ENCODE measurements at places on chromosomes 16 and 17.
A peak's percentile ranks its signal among the peaks of the same experiment; 100 is the strongest.

- peak; percentile 44 for DNase-seq
Measured at GRCh38 chr16:28549301-28549899, 4.3 kb upstream of the SGF29 start.

DNA sequence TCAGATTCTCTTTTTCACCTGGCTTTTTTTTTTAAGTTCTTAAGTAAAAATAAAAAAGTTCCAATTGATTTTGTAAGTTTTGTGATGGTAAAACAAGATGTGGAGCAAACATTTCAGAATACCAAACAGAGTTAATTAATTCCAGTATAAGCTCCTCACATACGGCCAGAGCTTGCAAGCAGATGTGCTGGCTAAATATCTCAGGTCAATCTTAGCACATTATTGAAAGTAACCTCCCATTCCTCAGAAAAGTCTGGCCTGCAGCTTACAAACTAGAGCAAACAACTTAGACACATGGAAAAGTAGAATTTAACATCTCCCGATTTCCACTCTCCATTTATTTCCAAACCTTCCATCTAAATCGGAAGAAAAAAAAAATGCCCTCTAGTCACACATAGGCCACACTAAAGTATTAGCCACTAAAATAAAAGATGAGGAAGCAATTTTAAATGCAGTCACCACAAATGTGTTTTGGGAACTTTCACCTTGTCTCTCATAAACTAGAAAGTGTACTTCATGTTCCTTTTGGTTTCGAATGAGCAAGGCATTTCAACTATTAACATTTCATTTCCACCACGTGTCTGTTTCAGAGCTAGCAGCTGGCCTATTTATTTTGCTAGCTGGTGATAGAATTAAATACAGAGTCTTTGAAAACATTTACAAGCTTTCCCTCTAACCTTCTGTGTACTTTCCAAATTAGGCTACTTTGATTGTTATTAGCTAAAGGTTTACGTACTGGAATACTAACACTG, 143.3 kb downstream of the STX8 start:
- DNase-seq = no peak

- DNase-seq = no peak
Measured at GRCh38 chr17:76440751-76441362, 12.1 kb downstream of the UBE2O start.

DNA sequence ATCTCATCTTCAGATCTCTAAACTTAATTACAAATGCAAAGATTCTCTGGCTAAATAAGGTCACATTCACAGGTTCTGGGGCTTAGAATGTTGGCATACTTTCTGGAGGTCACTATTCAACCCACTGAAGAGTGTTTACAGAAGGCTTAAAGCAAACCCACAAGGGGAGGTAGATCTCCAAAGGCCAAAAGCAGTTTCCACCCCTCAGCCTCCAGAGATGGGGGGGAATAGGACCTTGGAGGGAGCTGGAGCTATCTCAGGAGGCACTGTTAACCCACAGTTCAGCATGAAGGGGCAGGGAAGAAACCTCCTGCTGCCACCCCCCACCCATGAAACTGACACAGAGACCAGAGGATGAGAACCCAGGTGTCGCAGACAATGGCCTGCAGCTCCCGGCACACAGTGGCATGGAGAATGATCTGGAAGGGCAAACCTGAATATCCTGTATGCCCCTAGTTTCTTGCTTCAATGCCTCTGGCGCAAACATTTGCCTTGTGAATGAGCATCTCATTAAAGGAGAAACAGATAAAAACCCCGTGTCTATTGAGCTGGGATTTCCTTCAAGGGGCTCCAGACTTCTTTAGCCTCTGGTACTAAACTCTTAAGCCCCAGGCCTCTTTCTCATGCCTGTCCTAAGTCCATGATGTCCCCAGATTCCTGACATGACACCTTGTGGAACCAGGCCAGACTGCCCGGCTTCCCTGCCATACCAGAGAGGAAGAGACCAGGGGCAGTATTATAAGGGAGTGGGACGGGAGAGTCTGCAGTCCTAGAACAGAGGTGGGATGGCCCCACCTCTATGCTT, 103.1 kb upstream of the CDH5 start:
- DNase-seq = no peak

- no peak for DNase-seq
Measured at GRCh38 chr17:20273741-20274500, 193.4 kb downstream of the LGALS9B start.

GRCh38 chr17:45751466-45751865, 32.7 kb upstream of the CRHR1 start:
- no peak for DNase-seq

DNA sequence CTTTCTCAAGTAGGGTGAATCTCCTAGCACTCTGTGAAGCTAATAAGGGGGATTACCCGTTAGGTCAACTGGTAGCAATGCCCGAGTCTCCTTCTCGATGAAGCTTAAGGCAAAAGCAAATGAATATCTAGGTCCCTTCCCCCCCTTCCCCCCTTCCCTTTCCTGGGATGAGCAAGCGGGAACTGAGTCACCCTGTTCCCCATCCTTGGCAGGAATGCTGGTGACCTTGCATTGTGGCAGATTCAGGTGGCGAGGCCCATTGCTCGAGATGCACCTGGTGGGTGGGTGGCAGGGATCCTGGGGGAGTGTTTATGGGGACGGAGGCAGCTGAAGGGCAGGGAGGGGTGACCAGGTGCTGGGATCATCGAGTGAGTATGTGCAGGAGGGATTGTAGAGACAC, 7.1 kb downstream of the NXPH3 start:
- no peak for DNase-seq

GRCh38 chr17:7823581-7824001, 10.4 kb upstream of the KDM6B start:
- no peak for DNase-seq

DNA sequence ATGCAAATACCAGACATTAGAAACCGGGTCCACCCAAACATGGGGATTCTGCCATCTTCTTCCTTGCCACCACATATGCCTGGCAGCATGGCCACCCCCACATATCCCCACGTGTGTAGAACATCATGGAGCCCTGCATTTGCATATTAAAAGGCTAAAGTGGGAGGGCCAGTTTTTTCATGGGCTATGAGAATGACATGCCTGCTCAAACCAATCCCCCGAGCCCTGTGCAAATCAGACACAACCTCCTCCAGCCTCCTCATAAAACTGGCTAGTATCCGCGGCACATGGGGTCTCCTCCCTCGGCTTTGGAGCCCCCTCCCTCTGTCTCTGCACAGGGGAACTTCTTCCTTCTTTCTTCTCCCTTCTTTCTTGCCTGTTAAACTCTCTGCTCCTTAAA, 174.9 kb upstream of the WSCD1 start:
- no peak for DNase-seq

DNA sequence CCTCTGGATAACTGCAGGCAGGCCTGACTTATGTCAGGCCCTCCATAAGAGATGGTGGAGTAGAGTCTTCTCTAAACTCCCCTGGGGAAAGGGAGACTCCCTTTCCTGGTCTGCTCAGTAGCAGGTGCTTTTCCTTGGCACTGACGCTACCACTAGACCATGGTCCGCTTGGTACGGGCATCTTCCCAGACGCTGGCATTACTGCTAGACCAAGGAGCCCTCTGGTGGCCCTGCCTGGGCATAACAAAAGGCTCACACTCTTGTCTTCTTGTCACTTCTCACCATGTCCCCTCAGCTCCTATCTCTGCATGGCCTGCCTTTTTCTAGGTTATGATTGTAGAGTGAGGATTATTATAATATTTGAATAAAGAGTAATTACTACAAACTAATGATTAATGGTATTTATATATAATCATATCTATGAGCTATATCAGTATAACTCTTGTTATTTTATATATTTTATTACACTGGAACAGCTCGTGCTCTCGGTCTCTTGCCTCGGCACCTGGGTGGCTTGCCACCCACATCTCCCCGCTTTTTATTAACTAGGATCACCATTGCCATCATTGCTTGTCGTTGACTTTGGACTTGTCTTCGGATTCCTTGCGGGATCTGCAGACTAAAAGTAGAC, 59.8 kb upstream of the ARL4D start:
- DNase-seq = no peak

- DNase-seq = peak; percentile 74
Measured at GRCh38 chr16:11155284-11155806, 100.7 kb downstream of the SOCS1 start.

All from GM03348 (cell line).